HTR-8/SVneo (cell line): ENCODE measurements at places on chromosomes 1 and 21.
A peak's percentile ranks its signal among the peaks of the same experiment; 100 is the strongest.

GRCh38 chr1:93440706-93441105 lies 7.2 kb upstream of the FNBP1L start:
- no peak for DNase-seq

- no peak for DNase-seq
Observed at GRCh38 chr1:59972216-59972927, 45.8 kb upstream of the CYP2J2 start.

GRCh38 chr1:57874418-57874877 lies 450.6 kb upstream of the DAB1 start:
- no peak for DNase-seq

DNA sequence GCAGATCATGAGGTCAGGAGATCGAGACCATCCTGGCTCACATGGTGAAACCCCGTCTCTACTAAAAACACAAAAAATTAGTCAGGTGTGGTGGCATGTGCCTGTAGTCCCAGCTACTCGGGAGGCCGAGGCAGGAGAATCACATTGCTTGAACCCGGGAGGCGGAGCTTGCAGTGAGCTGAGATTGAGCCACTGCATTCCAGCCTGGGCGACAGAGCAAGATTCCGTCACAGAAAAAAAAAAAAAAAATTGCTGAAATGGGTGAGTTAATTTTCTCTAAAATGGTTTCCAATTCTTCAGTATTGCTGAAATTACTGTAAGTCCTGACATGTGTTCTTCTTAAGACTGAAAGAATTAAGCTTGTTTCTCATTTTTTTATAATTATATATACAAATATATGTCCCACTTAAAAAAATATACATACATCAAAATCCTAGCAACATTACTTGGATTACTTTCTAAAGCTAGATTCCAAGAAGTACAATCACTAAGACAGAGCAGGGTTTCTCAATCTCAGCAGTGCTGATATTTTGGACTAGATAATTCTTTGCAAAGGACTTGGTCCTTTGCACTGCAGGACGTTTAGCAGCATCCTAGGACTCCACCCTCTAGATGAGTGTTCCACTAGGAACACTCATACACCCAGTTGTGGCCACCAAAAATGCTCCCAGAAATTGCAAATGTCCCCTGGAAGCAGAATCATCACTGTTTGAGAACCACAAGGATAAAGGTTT lies 24.8 kb downstream of the ZNHIT6 start:
- DNase-seq = no peak

GRCh38 chr1:180646547-180646946 lies 14.7 kb downstream of the XPR1 start:
- DNase-seq = no peak

DNA sequence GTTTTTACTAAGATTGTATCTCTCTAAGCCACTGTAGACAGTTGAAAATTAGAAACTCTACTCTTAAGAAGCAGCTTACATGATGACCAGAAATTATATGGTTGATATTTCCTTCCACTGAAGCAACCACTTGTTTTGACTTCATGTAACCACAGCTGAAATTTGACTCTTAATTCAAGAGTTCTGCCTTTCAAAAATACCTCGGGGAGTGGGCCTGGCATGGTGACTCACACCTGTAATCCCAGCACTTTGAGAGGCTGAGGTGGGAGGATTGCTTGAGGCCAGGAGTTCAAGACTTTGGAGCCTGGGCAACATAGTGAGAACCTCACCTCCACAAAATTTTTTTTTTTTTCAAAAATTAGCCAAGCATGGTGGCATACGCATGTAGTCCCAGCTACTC lies 4.3 kb downstream of the AMPD1 start:
- DNase-seq = no peak

DNA sequence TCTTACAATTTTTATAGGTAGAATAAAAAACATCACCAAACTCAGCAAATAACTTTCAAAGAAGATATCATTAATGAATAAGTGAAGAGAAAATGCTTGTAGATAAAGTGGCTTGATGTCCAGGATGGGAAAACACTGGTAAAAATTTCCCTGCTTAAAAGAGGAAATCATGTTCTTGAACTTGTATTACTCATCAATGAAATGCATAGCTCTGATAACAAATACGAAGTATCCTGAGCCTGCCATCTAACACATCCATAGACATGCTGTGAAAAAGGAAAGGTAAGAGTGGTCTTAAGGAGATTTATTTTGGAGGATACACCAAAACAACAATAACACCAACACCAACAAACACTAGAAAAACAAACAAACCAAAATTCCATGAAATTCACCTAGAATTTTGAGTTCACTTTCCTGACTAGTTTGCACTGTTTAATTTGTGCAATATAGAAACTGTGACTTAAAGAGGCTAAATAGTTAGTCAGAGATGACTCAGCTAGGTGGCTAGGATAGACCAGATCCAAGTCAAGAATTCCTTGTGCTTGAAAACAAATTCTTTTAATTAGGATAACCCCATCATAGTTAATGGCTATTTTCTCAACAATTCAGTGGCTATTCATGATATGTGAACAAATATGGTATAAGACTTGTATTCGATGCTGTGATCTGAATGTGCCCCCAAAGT lies 179.8 kb upstream of the KCNK2 start:
- no peak for DNase-seq

DNA sequence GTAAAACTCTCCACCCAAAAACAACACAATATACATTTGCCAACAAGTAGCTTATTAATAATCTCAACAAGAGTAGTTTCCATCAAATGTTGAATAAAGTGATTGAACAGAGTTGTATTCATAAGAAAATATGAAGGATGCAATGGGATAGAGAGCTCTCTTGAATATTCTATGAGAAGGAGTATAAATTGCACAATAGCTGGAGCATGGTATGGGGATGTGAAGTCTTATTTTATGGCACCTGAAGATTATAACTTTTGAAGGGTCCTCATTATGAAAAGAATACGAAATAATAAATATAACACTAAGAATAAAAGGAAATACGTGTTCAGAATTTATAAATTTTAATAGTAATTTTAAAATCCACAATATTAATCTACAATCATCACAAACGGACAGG lies 1415.1 kb downstream of the KCNT2 start:
- no peak for DNase-seq

- no peak for DNase-seq
Observed at GRCh38 chr1:206495493-206496046, 11.8 kb upstream of the RASSF5 start.

DNA sequence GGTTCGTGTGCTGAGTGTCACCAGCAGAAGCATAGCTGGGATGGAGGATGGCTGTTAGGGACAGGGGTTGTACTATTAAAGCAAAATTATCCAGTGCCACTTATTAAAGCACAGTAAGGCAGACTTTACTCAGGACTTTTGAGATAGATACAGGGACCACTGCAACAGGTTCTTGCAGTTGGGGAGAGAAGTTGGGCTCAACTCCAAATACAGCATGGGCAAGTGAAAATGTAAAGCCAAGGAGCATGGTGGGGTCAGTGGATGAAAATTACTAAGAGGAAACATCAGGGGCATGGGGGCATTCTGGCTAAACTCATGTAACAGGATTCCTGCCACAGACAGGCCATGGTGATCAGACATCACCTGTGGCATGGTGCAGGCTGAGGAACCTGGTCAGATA lies 15.0 kb upstream of the REN start:
- no peak for DNase-seq

DNA sequence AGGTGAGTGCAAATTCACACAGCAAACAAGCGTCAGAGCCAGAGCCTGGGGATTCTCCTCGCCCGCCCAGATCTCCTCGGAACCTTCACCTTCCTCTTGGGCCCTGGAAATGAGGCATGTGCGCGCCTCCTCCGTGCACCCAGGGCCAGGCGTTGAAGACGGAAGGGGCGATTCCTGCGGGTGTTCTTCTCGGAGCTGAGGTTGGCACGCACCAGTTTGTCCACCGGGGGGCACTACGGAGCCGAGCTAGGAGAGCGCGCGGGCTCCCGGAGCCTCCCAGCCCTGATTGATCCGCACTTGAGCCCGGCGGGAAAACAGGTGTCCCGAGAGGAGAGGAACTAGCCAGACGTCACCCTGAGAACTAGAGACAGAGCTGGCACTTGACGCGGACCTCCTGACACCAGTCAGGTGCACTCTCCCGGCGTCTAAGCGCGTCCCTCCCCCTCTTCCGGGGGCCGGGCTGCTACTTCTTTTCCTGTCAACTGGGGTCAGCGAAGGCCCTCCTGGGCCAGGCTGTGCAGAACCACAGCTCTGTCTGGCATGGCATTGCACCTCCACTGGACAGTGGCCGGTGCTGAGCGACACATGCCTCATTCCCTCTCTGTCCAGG lies 18.3 kb upstream of the SERINC2 start:
- DNase-seq = peak; percentile 83

GRCh38 chr1:221099747-221100595 lies 220.7 kb downstream of the HLX start:
- no peak for DNase-seq
